Mesenchymal stem cell (in vitro differentiated cells and primary cell): ENCODE measurements at places on chromosomes 12 and 14.
A peak's percentile ranks its signal among the peaks of the same experiment; 100 is the strongest.

- DNase-seq, result no peak
- no peak overlapping the region for H3K27ac ChIP-seq
- H3K4me1 ChIP-seq, result no peaks in the 10 kb centered on the region
- H3K4me3 ChIP-seq, result no peak overlapping the region
- no peaks in the 10 kb centered on the region for H3K27me3 ChIP-seq
- no peaks in the 10 kb centered on the region for H3K36me3 ChIP-seq
These were observed 74.3 kb upstream of the ARID2 start for GRCh38 chr12:45655186-45655585.

DNA sequence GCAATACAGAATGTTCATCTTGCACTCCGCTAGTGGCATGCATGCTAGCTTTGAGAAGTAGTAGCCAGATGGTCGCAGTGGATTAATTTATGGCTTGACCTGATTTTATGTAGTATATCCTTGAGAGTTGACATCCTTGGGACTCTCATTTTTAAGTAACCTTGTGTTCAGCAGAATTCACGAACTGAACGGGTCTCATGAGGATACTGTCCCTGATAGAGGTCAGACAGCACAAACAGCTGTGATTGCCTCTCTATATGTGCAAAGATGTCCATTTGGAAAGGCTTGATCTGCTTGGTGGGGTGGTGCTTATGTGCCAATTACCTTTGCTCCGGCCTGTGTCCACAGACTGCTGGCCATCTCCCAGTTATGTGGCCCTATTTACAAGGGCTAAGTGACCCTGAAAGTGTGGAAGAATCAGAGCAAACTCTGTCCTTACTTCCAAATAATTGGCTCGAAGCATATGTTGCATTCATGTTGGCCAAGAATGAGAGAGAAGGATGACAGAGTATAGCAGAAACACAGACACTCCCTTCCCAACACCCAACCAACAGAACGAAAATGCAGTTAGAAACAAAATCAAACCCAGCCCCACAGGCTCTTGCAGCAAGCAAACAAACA, 167.1 kb downstream of the CRADD start:
- no peaks in the 10 kb centered on the region for H3K4me1 ChIP-seq
- H3K27me3 ChIP-seq, result no peaks in the 10 kb centered on the region
- H3K4me3 ChIP-seq, result no peak overlapping the region
- DNase-seq, result no peak
- no peak overlapping the region for H3K27ac ChIP-seq

GRCh38 chr12:123655420-123655819, 15.5 kb upstream of the TCTN2 start:
- peaks cover 69% of the 10 kb centered on the region for H3K36me3 ChIP-seq
- H3K4me3 ChIP-seq, result peak overlapping the region; percentile 33
- H3K27me3 ChIP-seq, result no peaks in the 10 kb centered on the region
- DNase-seq, result no peak

DNA sequence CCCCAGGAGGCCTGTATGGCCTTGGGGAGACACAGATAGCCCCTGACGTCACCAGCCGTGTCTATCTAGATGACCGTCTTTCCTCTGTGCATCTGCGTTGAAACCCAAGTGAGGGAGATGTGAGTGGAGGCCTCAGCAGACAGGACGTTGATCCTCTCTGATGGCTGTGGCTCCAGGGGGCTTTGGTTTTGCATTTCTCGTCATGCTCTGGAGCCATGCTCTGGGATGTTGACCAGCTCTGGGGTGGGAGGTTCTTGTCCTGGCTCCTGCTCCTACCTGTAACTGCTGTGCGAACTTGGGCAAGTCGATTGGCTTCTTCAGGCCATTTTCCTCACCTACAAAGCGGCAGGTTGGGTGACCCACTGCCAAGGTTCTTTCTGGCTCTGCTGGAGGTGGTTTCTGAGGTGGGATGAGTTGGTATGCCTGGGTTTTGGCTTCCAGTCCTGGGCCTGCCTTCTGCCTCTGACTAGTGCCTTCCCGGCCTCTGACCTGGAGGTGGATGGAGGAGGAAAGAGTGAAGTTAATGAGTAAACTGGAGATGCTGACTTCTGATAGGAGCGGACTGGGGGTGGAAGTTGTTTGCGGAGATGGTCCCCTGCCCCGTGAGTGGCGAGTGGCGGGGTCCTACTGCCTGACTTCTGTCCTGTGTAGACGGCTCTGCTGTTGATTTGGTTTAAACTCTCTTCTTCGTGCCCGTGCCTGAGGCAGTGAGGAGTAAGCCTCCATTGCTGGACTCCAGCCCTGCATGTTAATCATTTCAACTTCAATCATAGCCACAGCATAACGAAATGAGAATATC, 8.4 kb downstream of the TSPAN9 start:
- no peak for DNase-seq
- H3K4me1 ChIP-seq, result peaks cover 30% of the 10 kb centered on the region
- H3K36me3 ChIP-seq, result no peaks in the 10 kb centered on the region
- no peaks in the 10 kb centered on the region for H3K27me3 ChIP-seq

- no peak overlapping the region for H3K4me3 ChIP-seq
- H3K4me1 ChIP-seq, result peaks cover 5% of the 10 kb centered on the region
- H3K36me3 ChIP-seq, result peaks cover 13% of the 10 kb centered on the region
- no peak overlapping the region for H3K27ac ChIP-seq
- H3K27me3 ChIP-seq, result no peaks in the 10 kb centered on the region
These were observed 28.4 kb downstream of the DGLUCY start for GRCh38 chr14:91142214-91142668.

DNA sequence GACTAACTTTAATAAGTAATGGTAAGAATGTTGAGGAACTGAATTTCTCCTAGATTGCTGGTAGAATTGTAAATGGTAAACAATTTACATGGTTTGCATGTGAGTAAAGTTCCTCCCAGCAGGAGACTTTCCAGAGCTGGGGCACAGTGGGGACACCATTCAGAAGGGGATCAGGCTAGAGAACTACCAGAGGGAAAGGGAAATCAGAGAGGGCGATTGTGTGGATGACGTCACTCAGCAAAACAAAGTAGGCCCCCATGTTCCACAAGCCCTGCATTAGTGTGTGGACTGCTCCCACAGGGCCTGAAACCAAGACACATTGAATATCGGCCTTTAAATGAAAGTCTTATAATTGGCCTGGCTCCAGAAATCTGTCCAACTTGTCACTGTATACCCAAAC, 9.5 kb downstream of the RNASE11 start:
- no peaks in the 10 kb centered on the region for H3K4me1 ChIP-seq
- peaks cover 3% of the 10 kb centered on the region for H3K27me3 ChIP-seq
- no peak for DNase-seq
- H3K36me3 ChIP-seq, result no peaks in the 10 kb centered on the region

DNA sequence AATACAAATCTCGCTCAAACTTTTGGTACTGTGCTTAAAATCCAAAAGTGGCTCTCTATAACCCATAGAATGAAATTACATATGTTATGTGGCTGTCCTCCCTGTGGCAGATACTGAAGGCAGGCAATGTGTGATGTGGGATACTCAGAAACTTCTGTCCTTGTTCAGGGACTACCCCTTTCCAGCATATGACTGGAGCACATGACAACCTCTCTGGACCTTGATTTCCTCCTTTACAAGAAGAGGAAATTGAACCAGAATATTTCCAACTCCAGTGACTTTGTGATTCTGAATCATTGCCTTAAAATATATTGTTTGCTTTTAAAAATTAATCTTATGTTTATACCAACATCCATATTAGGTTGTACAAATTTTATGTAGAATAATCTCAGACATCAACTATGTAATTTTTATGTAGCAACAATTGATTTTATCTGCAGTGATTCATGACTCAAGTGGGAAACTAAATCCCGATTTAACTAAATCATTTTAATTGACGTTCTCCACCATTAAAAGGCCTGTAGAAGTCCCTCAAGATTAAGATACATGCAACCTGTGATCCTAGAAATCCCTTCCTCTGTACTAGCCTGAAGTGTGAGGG, 162.4 kb downstream of the AKAP6 start:
- peaks cover 16% of the 10 kb centered on the region for H3K27me3 ChIP-seq
- no peaks in the 10 kb centered on the region for H3K4me1 ChIP-seq
- no peaks in the 10 kb centered on the region for H3K36me3 ChIP-seq
- no peak for DNase-seq

DNA sequence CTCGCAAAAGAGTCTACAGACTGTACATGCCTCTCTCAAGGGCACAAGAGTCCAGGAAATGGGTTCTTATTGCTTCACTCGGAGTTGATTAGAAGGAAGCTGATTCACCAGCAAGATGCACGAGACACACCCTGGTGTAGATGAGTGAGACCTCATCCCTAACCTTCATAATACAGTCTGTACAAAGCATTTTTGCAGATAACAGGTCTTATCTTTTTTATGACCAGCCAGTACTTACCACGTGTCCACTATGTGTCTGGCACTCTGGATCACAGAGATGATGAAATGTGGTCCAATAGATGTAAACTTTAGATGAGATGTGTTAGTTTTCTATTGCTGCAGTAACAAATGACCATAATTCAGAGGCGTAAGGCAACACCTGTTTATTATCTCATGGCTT, 53.4 kb upstream of the PWP1 start:
- no peak overlapping the region for H3K27ac ChIP-seq
- no peaks in the 10 kb centered on the region for H3K27me3 ChIP-seq
- DNase-seq, result no peak

GRCh38 chr14:54353694-54354093, 43.1 kb upstream of the CDKN3 start:
- peaks cover 3% of the 10 kb centered on the region for H3K4me1 ChIP-seq
- DNase-seq, result no peak
- H3K27ac ChIP-seq, result no peak overlapping the region
- no peak overlapping the region for H3K4me3 ChIP-seq
- no peaks in the 10 kb centered on the region for H3K36me3 ChIP-seq

DNA sequence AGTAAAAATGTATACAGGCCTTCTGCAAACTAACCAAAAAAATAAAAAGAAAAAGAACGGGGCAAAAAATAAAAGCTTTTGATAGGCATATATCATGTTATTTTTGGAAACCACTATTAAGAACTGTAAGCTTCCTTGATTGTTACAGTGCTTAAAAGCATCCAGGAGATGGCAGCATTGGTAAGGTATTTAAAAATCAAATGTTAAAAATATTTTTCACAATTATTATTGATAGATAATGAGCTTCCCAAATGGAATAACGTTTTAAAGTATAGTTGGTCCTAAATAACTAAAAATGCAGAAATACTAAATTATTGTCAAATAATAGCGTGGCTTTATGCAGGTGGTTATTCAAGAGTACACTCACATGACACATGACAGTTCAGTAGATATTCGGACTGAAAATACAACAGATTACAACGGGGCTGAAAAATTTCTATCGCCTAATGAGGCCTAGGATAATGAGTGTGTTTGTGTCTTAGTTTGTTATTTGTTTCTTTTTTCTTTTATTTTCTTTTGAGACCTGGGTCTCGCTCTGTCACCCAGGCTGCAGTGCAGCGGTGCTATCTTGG, 127.2 kb upstream of the ATF7IP start:
- peaks cover 6% of the 10 kb centered on the region for H3K27me3 ChIP-seq
- H3K4me1 ChIP-seq, result peaks cover 7% of the 10 kb centered on the region
- no peak overlapping the region for H3K27ac ChIP-seq
- DNase-seq, result peak; percentile 41

DNA sequence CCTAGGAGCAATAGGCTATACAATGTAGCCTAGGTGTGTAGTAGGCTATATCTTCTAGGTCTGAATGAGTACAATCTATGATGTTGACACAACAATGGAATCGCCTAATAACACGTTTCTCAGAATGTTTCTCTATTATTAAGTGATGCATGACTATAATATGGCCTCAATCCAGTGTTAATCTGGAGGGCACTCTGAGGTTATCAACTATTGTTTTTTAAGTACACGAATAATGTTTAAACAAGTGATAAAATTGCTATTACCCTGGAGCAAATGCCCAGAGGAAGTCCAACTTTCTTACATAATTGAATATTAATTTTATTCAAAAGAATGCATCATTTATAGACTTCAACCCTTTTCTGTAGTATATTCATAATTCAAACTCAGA, 16.4 kb upstream of the CNIH1 start:
- H3K4me3 ChIP-seq, result no peak overlapping the region
- H3K36me3 ChIP-seq, result no peaks in the 10 kb centered on the region
- H3K27me3 ChIP-seq, result no peaks in the 10 kb centered on the region
- H3K4me1 ChIP-seq, result peaks cover 2% of the 10 kb centered on the region
- DNase-seq, result no peak

DNA sequence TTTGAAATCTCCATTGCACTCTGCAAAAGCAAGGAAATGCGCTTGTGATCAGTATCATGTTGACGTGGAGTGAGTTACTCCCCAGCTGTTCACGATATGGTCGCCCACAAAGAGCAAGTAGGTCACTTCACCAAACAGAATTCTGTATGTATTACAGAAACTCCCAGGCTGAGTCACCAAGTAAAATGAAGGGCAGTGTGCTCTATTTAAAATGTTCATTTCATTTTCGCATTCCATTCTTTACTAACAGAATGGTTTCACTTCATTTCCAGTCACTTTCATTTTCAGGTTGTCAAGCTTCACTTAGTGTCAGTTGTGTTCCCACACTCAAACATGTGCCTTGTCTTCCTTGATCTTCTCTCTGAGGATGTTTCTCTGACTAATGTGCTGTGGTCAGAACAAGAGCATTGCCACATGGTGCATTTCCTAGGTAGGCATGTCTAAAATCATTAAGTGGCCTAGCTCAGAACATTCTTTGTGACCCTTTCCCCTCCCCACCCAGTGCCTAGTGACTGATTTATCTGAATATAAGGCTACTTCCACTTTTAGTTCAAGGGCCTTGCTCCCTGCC, 391.2 kb downstream of the RAD51B start:
- DNase-seq, result peak; percentile 97
- H3K36me3 ChIP-seq, result no peaks in the 10 kb centered on the region
- no peaks in the 10 kb centered on the region for H3K27me3 ChIP-seq
- H3K4me3 ChIP-seq, result no peak overlapping the region
- H3K4me1 ChIP-seq, result peaks cover 3% of the 10 kb centered on the region
- H3K27ac ChIP-seq, result peak overlapping the region; percentile 85

GRCh38 chr14:101192661-101193000, 289.1 kb upstream of the RTL1 start:
- H3K4me1 ChIP-seq, result no peaks in the 10 kb centered on the region
- no peak overlapping the region for H3K4me3 ChIP-seq
- peaks cover 58% of the 10 kb centered on the region for H3K27me3 ChIP-seq
- DNase-seq, result no peak
- H3K36me3 ChIP-seq, result no peaks in the 10 kb centered on the region

GRCh38 chr12:124259154-124260066, 35.5 kb upstream of the RFLNA start:
- H3K4me1 ChIP-seq, result no peaks in the 10 kb centered on the region
- H3K4me3 ChIP-seq, result no peak overlapping the region
- no peaks in the 10 kb centered on the region for H3K36me3 ChIP-seq
- DNase-seq, result peak; percentile 6
- no peak overlapping the region for H3K27ac ChIP-seq

DNA sequence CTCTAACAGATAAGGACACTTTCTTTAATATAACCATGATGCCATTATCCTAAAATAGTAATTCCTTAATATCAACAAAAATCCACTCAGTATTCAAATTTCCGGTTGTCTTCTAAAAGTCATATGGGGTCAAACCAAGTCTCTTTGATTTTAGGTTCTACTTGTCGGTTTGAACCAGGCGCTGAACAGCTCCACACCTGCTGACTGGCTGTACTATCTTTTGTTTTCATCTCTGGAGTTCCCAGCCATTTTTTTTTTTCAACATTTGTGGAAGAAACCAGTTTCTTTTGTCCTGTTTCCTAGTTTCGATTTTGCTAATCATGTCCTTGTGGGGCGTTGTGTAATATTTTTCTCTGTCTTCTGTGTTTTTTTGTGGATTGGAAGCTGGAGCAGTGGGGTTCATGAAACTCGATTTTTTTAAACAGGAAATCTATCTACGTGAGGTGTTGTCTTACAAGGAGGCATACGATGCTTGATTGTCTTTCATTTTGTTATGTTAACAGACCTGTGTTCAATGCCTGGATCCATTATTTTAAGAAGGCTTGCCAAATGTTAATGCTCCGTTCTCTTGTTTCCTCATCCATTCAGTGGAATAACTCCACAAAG, 50.2 kb downstream of the FZD10 start:
- no peak overlapping the region for H3K27ac ChIP-seq
- no peak overlapping the region for H3K4me3 ChIP-seq
- H3K4me1 ChIP-seq, result no peaks in the 10 kb centered on the region
- no peaks in the 10 kb centered on the region for H3K27me3 ChIP-seq
- H3K36me3 ChIP-seq, result no peaks in the 10 kb centered on the region
- DNase-seq, result no peak
